ENCODE measurements at places on chromosomes 5 and 9.

- no peak for DNase-seq
Observed at GRCh38 chr9:127131871-127132270, 9.4 kb upstream of the ANGPTL2 start.

- no peak for DNase-seq
Observed at GRCh38 chr5:143694357-143694756, 117.6 kb upstream of the HMHB1 start.

GRCh38 chr9:124132671-124133147 is 121.1 kb downstream of the LHX2 start:
- DNase-seq = no peak

- DNase-seq = no peak
Observed at GRCh38 chr5:180345781-180346180, 7.4 kb downstream of the GFPT2 start.

DNA sequence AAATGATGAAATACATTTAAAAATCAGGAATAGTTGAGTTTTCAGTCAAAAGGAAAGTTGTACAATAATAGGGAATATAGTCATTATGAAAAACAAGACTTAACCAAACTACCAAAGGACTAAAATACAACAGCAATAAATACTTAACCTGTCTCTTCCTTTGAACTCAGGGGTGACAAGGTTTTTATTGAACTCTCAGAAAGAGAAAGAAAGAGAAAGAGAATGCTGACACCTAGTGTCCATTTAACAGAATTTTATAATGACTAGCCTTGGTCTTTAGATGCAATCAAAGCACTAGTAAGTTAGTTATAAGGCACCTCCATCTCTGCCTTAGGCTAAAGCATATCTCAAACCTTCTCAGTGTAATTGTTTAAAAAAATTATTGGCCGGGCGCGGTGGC is 47.5 kb downstream of the UIMC1 start:
- DNase-seq = no peak

GRCh38 chr9:98778711-98779530 is 17.4 kb downstream of the ANKS6 start:
- no peak for DNase-seq

- DNase-seq = no peak
Observed at GRCh38 chr9:77563174-77563573, 84.9 kb downstream of the GNA14 start.

- no peak for DNase-seq
Observed at GRCh38 chr5:167798448-167798847, 493.0 kb upstream of the WWC1 start.

- DNase-seq = no peak
Observed at GRCh38 chr9:104855807-104856206, 72.1 kb downstream of the ABCA1 start.
